ENCODE measurements at places on chromosomes 2 and 18.

GRCh38 chr2:42101206-42102023 lies 53.6 kb downstream of the PKDCC start:
- DNase-seq = no peak

GRCh38 chr18:24702001-24702515 lies 241.6 kb downstream of the HRH4 start:
- DNase-seq = no peak

GRCh38 chr2:67923696-67924095 lies 139.1 kb downstream of the C1D start:
- no peak for DNase-seq

DNA sequence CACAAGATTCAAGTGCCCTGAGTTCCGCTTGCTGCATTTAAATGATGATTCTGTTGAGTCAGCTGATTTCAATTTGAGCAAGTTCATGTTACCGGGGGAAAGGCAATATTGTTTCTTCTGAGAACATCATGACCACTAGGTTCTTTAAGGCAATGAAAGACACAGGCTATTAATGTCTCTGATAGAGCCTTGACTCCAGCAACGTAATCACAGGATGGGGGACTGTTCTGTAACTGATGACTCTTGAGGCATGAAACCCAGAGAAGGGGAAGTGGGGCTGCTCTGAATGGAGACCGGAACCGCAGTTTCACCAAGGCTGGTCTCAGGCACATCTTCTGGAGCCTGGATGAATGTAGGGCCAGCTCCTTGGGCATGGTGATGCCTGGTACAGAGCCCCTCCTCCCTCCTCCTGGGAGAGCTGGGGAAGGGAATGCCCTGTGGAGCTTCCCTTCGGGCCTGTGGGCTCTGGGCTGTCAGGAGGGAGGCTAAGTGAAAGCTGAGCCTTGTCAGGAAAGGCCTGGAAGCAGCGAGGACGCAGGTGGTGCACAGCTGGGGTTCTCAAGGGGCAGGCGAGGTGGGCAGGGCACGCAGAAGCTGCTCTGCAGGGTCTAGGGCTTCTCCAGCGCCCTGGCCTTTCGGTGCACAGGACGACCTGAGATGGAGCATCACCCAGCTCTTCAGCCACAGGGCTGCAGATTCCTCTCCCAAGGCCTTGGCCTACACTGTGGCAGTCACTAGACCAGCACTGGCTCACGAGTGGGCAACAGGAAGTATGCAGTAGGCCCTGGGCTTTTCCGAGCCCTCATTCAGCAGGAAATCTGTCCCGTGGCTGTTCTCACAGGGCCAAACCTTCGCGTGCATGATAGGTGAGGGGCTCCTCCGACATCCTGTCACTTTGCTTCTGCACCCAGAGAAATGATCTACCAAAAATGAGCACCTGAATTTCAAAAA lies 36.6 kb upstream of the PRLH start:
- DNase-seq = no peak

DNA sequence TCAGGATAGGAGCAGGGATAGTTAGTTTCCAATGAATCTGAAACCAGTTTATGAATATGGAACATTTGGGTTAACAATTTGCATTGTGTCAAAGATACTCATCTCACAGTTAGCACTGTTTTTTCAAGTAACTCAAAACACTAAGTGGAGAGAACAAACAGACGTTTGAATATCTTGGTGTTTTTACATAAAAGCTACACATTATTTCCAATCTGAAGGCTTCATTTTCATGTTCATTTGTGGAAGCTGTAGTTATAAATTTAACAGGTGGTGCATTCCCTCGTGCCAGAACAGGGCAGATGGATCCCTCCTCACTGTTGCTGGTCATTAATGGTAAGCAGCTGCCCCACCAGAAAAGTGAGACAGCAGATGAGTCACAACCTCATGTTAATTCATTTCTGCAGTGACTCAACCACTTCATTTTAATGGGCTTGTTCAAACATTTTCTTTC lies 286.9 kb downstream of the TMX3 start:
- DNase-seq = no peak

Data from NCI-H2081 treated with DMSO at 0.1 percent for 48 hours (cell line).